ENCODE measurements at places on chromosomes 3 and 15.

DNA sequence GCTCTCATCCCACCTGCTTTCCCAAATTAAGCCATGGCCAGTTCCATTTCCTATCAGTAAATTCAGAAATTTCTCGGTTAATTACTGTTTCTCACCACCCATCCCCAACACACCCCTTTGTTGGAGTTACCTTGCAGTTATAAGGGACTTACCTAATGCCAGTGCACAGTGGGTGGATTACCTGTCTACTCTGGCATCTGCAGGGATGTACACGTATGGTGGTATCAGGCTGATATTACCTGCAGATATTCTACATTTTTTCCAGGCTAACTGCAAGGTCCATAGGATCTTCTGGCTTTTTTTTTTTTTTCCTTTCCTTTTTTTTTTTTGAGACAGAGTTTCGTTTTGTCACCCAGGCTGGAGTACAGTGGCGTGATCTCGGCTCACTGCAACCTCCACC lies 7.9 kb upstream of the MRAS start:
- no peak for DNase-seq

DNA sequence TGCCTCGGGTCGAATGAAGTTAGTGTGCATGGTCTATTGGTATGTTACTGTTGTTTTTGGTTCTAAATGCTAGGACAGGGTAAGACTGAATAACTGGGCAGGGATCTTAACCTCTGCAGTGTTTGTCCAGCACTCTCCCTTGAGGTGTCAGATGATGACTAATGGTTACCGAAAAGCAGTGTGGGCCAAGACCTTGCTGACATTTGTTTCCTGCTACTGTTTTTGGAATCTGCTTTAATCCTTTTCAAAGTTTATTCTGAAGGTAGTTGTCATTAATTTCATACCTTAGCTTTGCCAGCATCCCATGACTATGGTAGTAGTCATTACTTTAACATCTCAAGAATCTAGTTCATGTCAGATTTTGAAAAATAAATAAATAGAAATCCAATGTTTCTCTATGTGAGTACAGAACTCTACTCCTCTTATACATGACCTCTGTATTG lies 117.0 kb downstream of the P3H2 start:
- DNase-seq, result peak; percentile 61

DNA sequence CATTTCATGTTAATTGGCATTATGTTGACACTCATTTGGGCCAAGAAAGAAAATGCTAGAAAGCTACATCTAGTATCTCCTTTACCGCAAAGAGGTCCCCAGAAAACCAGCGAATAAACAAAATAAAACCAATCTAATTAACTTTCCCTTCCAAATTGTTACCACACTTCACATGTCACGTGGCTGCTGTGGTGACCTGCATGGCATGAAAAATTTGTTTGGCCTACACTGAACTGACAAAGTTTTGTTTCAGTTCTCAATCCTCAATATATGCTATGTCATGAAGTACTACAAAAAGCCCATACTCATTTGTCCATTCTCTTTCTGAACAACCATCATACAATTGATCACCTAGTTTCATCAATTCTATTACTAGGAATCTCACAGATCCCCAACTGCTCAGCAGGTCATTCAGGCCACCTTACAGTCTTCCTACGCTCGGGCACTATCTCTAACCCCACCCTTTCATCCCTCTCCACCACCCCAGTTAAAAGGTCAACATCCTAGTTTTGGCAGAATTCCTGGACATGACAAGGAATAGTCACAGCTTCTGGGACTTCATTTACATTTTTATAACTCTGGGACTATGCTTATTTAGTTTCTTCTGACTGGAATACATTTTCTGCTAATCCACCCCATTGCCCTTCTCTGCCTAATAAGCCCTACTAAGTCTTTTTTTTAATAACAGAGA lies 480.4 kb downstream of the IGSF11 start:
- DNase-seq, result no peak

GRCh38 chr3:131688370-131688769 lies 185.6 kb upstream of the MRPL3 start:
- no peak for DNase-seq

DNA sequence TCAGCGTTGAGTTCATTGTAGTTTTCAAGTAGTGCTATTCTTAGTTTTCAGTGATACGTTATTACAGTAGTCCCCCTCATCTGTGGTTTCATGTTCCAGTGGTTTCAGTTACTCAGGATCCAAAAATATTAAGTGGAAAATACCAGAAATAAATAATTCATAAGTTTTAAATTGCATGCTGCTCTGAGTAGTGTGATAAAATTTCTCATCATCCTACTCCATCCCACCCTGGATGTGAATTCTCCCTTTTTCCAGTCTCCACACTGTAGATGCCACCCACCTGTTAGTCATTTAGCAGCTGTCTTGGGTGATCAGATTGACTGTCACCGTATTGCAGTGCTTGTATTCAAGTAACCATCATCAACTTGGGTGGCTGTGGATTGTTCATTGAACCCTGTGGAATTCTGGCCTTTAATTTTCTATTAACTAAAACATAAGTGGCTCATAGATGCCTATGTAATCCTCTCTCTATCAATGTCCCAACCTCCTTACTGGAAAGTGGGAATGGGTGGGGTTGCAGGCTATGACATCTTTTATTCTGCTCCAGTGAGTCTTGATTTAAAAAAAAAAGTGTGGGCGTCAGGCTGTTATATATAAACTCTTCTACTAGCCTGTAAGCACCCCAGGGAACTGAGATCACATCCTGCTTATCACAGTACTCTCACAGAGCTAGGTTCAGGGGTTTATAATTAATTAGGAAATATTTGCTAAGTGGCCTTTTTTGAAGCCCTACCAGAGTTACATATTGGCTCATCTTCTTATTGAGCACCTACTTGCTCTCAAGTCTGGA lies 97.5 kb downstream of the CFAP20DC start:
- DNase-seq, result no peak

DNA sequence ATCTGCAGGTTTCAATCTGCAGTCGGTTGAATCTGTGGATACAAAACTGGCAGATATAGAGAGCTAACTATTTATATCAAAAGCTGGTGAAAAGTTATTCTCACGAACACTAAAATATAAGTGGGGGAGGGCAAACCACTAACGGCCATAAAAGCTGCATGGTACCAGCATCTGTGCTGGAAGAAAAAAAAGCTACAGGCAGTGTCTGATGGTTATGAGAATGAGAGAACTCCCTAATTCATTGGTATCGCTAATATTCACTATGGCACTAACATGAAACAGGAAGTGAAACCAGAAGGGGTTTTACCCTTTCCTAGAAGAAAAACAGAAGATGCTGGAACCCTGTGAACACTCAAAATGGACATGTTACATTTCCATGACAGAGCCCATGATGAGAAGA lies 15.9 kb downstream of the CEP70 start:
- no peak for DNase-seq

GRCh38 chr15:43370310-43370974 lies 401 bp downstream of the ZSCAN29 start:
- DNase-seq, result peak; percentile 29

Measured in fibroblast of gingiva (primary cell).